Activated CD8-positive, alpha-beta memory T cell treated with anti-CD3 and anti-CD28 coated beads for 24 hours (primary cell): ENCODE measurements at places on chromosomes 5 and 9.

DNA sequence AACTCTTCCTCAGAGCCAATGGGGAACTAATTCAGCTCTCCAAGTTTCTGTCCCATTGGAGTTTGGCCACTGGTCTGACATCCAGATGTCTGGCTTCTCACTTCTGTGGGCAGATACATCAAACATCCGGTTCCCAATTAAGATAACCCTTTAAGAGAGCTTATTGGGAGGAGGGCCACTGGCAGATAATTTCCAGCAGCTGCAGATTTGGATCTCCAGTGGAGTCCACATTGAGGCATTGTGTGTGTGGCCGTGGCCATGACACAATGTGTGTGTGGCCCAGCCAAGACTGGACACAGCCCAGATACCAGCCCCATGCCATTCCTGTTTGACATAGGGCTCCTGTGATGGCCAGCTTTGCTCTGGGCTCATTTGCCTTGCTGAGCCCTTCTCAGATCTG, 110.5 kb upstream of the MAP1B start:
- no peak for DNase-seq

- no peak for DNase-seq
Observed at GRCh38 chr5:52452098-52452497, 335.6 kb upstream of the ITGA1 start.

GRCh38 chr5:113166852-113167366, 190.3 kb downstream of the DCP2 start:
- no peak for DNase-seq

DNA sequence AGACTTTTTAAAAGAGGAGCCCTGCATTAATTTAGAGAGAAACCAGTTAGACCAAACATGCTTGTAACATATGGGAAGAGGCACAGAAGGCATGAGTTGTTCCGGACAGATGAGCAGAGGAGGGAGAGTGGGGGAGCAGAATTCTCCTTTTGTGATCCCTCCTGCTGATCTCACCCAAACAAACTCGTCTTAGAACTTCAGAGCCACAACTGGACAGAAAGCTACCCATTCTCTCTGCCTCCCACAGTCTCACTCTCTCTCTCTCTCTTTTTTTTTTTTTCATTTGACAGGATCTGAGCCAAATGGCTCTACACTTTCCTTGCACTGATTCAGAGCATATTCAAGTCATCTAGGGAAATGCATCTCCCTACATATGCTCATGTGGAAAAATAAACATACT, 196.0 kb upstream of the PAPPA start:
- no peak for DNase-seq

DNA sequence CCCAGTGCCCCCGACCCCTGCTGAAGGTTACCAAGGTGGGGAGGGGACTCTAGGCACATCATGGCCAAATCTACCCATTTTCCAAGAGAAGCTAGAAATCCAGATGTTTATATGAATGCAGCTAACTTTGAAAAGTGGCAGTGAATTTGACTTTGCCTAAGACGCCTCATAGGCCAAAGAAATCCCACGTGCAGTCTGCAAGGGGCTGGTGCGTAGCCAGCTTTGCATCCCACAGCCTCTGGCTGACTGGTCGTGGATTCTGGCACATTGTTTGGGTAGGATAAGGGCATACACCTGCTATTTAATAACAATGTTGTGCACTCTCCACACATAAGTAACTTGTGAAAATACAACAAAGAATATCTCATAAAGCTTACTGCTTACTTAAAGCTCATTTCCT, 3.5 kb upstream of the GADD45G start:
- peak; percentile 47 for DNase-seq

DNA sequence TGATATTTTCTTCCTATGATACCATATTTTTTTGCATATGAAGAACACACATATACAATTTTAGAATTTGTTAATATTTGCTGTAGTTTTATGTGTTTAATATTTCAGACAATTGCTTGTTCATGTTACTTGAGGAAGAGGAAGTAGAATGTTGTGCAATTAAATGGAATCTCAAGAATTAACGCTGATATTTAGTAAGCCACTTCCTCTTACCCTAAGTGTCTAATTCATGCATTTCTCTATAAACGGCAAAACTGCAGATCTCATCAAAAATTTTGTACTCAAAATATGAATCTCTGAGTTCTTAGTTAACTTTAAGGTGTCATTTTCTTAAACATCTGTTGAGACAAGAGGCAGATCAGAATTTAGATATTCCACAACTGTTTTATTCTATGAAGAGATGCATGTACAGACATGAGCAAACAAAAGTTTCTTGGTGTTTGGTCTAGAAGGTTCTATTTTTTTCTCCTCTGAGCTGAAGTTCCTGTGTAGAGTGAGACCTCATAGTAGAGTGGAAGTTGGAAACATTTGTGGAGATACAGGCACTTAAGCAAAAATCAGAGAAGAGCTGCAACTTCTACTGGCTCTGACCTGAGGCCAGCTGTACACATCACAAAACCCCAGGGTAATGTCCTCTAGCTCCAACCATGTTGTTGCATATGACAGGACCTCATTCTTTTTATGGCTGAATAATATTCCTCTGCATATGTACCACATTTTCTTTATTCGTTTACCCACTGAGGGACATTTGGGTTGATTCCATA, 16.6 kb upstream of the TGFBI start:
- no peak for DNase-seq

GRCh38 chr5:126777257-126777974, 480 bp downstream of the LMNB1 start:
- DNase-seq = no peak
